CD8-positive, alpha-beta T cell (primary cell): ENCODE measurements at places on chromosomes 6 and 20.

DNA sequence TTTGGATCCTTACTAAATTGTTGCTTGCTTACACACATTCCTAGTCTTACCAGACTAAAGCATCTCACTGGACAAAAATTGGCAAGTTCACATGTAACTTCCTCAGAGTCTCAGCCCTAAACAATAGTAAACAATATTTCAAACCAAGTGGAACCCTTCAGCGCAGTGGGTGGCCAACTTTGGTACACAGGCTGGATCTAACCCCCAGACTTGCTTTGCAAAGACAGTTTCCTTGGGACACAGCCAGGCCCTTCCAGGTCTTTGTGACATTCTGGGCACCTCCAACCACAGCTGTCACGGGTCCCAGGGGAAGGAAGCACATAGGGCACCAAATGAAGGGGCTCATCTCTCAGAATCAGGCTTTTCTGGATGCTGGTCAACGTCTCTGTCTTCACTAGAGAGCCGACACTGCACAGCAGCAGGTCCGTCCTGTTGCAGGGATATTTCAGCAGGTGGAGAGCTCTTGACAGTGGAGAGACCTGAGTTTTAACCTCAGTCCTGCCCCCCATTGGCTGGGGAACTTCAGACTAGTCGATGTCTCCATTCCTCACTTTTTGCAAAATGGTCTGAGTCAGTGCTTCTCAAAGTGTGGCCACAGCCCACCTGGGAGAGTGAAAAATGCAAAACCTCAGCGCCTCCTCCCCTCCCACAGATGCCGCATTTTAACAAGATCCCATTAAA, 91.4 kb downstream of the BFSP1 start:
- DNase-seq: no peak

DNA sequence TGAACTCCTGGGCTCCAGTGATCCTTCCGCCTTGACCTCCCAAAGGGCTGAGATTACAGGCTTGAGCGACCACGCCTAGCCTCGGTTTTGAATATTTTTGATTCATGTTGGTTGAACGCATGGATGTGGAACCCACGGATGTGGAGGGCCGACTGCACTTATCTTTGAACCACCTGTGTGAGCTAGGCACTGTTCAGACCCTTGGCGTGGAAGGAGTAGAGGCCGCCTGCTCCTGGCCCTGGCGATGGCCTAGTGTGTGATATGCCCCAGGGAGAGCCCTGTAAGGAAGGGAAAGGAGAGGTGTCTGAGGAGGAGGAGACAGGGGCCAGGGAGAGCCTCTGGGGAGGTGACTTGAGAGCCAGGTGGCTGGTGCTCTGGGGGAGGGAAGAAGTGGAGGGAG, 64.3 kb downstream of the BCAS4 start:
- DNase-seq: no peak

- DNase-seq: no peak
These were observed 228.6 kb downstream of the PREX1 start for GRCh38 chr20:48599106-48599747.

DNA sequence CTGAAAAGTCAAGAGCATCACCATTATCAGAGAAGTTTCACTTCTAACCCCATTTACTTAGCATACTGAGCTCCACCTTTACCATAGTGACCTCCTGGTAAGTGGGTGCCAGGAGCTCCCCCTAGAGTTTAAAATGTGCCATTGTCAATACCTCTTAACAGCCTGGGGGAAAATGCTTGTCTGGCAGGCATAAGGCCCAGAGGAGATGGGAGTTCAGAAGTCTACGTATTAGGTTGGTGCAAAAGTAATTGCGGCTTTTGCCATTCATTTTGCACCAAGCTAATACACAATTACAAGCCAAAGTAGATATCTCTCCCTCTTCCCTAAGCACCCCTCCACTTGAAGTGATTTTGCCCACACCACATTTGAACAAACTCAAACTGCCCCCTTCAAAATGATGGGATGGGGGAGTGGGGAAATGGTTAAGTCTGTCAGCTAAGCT, 919.0 kb downstream of the KIF16B start:
- no peak for DNase-seq

- DNase-seq: no peak
These were observed 114.9 kb upstream of the PTPN1 start for GRCh38 chr20:50395251-50395729.

- DNase-seq: no peak
These were observed 12.2 kb downstream of the SUN5 start for GRCh38 chr20:32991792-32992641.

DNA sequence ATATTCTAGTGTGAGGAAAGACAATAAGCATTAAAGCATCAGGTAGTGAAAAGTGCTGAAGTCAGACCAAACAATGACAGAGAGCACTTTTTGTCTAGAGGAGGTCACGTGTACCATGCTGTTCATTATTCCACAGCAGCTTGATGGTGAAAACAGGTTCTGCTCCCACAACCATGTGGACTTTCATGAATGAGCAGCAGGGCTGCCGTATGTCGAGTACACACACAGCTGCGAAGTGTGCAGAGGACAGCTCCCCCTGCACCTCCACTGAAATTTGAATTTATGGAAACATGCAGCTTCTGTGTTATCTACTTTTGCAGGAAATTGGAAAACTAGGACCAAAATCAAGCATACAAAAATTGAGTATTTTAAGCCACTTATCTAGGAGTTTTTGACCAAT, 85.3 kb downstream of the MAP7 start:
- no peak for DNase-seq

GRCh38 chr6:83615025-83615999, 93.6 kb downstream of the SNAP91 start:
- DNase-seq: no peak

DNA sequence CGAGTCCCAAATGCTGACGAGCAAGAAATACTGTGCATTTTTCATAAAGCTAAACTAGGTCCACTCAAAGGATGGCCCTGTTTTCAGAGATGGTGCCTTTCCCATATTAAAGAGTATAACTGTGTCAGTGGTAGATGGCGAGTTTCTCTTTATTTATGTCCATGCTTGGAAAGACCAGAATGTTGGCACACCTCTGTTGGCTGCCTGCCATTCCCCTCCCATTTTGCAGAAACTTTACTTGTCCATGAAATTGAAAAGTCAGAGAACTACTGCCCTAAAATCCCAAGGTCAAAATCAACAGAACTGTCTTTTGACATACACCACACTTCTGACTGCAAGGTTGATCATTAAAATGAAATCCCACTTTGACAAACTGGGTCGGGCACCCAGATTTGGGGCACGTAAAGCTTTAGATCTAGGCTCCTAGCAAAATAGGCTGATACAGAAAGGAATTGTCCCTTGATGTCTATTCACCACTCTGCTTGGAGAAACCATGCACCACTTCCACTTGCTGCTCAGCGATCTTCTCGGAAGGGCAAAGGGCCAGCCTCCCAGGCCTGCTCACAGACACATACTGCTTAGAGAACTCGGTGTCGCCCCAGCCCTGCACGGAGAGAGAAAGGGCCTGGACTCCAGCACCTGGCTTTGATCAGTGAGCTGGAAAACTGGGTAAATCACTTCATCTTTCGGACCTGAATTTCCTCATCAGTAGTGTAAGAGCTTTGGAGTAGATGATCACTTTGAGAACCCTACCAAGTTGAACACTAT, 130.0 kb downstream of the AGPAT4 start:
- no peak for DNase-seq

GRCh38 chr6:93040375-93040774, 379.0 kb downstream of the EPHA7 start:
- no peak for DNase-seq

DNA sequence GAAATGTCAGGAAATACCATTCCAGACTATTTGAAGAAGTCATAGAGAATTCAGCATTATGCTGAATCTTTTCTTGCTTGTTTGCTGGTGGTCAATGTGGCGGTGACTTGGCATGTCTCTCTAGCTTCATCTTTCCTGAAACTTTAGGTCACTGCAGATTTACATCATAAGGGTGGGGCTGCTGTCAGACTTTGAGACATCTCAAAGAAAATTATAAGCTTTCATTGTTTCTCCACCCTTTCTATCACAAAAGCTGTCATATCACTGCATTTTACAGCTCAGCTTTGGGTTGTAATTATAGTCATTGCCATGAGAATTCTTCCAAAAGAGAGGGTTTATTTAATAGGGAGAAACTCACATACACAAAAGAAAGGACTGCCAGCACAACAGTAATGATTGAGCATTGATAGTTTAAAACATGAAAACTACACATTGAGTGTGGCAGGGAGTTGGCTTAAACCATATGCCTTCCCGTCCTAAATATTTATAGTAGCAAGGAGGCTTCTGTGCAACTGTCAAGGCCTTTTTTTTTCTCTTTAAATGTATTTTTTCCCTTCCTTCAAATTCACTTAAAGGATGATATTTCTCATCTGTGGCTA, 44.7 kb upstream of the LRRC1 start:
- DNase-seq: no peak

DNA sequence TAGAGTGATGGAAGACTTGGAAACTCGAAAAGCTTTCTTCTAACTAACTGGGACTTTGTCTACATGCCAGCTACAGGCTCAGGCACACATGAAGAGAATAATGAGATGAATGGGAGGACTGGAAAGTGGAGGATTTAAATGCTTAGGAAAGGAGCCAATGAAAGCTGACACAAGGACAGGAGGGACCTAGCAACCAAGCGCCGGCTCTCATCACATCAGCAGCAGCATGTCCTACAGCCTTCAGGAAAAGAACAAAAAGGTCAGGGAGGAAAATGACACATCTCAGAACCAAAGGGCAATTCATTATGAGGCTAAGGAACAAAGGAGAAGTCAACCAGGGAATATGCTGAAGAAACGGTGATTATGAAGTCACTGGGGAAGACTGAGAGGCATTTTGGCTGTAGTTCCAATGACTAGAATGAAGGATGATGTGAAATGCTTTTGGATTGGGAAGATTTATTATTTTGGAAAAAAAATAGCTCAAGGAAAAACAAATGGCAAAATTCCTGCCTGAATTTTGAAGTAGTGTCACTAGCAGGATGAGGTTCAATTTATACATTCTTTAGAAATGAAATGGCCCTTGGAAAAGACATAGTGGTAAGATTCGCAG, 5.7 kb downstream of the BACH2 start:
- DNase-seq: no peak

- DNase-seq: no peak
These were observed 21.9 kb downstream of the ECT2L start for GRCh38 chr6:138817799-138818198.

GRCh38 chr6:109738667-109739066, 47.6 kb downstream of the FIG4 start:
- DNase-seq: no peak

GRCh38 chr6:44563397-44563796, 175.9 kb downstream of the CDC5L start:
- DNase-seq: no peak

DNA sequence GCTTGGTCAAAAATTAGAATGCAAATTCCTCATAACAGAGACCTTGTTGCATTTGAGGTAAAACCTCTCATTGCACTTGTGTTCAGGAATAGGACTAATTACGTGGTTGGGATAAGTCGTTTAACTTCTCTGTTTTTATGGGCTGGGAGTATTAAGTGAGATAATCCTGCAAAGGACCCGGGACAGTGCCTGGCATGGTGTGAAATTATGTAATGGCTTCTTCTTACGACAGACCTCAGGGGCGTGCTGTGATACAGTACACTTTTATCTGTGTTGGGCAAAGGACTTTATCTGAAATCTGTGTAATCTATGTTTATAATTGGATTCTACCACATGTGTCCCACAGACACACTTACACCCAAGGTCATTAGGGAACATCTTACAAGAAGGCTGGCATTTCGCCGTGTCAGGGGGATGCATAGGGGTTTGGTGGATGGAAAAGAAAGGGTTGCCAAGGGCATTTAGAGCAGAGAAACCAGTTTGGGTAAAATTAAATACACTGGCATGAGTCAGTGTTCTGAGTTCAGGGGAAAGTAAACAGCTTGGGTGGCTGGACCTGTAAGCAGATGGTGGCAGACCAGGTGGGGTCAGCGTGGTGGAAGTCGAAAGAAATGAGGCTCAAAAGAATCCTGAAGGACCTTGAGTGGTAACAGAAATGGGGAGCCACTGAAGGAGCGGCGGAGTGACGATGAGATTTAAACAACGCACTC, 17.2 kb upstream of the RTF2 start:
- no peak for DNase-seq

DNA sequence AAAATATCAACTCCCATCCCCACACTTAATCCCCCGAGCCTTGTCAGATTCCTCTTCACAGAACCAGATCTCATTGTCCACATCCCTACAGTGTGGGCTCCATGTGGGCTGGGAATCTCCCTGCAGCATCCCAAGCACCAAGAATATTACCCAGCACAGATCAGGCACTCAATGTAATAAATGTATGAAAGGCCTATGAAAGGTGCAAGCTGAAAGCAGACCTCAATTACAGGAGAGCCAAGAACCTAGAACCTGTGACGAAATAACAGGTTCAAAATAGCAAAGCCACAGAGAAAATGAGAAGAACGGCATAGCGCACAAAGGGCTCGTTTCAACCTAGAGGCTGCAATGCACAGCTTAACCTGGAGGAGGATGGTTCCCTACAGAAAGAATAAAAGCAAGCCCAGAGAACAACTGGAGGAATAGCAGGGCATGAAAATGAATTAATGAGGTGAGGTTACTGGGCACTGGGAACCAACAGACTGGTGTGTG, 3.1 kb downstream of the SLC23A2 start:
- no peak for DNase-seq

- no peak for DNase-seq
These were observed 1.4 kb upstream of the KHDC1 start for GRCh38 chr6:73264446-73264845.

DNA sequence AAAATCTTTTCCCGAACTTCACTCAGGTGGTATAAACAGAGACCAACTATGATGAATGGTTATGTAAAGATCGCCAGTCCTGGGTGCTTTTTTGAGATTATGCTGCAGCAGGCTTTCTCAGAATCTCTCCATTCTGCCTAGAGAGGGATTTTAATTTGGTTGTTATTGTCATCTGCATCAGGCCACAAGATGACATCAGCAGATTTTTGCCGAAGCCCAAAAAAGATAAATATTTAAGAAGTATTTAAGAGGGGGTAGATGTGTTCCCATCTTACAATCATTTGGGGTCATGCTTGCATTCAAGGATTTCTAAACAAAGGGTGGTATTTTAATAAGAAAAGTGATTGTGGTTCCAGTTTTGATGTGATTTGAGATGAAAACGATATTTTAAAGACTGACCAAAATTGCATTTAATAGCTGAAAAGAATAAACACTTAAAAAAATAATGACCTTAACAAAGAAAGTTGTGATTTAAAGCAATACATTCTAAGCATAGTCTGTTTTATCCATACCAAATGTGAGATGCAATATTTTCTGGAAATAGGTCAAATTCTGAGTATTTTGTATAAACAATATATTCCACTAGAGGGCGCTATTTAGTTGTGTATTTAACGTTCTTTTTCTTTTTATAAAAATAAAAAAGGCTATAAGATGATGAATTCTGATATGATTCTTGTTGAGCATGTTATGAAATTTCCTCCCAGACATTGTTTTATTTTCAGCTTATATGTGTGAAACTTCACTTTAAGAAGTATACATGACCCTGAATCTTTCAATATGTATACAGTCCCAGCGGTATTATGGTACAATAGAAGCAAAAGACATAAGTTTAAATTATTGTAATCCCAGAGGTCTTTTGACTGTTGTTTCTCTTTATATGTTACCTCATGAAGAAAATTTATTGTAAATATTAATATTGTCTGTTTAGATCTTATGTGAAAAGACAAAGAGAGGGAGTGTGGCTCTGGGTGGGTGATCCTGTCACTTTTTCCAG, 51.0 kb upstream of the ZFP64 start:
- no peak for DNase-seq

GRCh38 chr6:132443206-132443605, 41.9 kb upstream of the MOXD1 start:
- no peak for DNase-seq

GRCh38 chr20:63163596-63164483, 52.1 kb downstream of the YTHDF1 start:
- no peak for DNase-seq
